Hematopoietic multipotent progenitor cell treated with erythropoietin and hydrocortisone succinate and interleukin-3 and kit ligand, for 4 days (in vitro differentiated cells): ENCODE measurements at places on chromosomes 12 and 14.

DNA sequence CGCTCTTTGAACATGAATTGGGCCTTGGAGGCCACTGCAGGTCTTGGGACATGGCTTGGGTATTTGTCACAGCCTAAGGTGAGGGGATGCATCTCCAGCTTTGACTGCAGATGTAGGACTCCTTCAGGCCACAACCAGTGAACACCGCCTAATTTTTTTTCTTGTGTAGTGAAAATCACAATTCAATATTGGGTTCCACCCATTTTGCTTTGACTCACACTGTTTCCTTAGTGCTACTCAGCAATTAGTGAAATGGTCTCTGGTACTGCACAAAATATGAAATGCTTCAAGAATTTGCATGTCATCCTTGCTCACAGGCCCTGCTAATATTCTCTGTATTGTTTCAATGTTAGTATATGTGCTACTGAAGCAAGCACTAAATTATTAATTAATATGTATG lies 12.5 kb downstream of the TMEM253 start:
- no peak for DNase-seq

GRCh38 chr14:76720382-76720813 lies 40.9 kb upstream of the VASH1 start:
- DNase-seq: no peak

GRCh38 chr14:34081101-34081575 lies 130.3 kb upstream of the EGLN3 start:
- DNase-seq: no peak

DNA sequence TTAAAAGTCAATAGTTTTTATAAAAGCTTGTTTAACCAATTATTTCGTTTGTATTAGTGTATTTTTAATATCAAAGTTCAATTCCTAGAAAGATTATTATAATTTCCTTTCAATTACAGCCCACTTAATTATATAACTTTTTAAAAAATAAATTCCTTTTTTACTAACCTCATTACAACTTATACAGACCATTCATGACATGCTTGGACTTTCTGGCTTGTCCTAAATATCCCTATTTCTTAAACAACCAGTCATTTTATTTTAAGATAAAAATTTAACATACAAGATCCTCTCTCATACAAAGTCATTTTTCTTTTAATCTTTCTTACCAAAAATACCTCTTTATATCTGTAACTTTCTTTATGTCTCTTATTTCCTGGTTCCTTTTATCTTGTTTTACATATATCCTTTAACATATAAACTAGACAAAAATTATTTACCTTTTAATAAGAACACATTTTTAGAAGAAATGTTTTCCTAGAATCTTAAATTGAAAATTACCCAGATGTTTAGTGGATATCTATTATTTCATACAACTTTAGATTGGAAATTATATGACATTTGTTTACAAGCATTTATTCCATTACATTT lies 10.4 kb upstream of the TMEM263 start:
- DNase-seq: peak; percentile 19

DNA sequence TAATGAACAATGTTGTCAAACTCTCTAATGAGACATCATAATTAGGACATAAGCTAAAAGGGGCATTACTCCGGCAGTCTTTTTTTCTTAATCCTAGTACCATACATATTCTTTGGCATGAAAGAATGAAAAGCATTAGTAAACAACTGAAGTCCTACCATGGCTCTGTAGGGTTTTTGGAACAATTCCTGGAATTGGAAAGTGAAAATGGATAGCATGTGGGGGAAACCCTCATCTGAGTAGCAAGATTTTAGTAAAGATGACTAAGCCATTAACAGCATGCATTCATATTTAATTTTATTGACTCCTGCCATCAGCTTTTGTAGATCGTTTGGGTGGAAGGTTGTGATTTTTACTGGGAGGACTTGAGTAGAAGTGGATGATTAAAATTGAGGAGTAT lies 216.2 kb upstream of the PDZRN4 start:
- DNase-seq: no peak

DNA sequence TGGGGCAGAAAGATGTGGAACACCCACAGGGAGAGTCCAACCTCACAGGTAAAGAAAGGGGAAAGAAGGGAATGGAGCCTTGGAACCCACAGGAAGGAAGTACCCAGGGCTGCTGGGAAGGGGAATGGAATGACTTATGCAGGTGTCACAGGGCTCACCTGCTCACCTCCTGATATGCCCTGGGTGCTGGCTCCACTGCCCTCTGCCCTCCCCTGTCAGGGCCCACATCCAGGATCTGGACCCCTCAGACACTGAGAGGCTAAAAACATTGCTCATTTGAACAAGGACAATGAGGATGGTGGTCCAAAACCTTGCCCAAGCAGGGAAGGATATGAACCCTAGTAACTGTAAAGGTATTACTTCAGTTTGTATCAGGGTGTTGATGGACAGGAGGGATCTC lies 19.3 kb downstream of the ZBTB39 start:
- DNase-seq: no peak

GRCh38 chr14:68386446-68386845 lies 406.4 kb downstream of the ZFP36L1 start:
- no peak for DNase-seq

GRCh38 chr14:70317091-70317968 lies 42.2 kb downstream of the COX16 start:
- no peak for DNase-seq

GRCh38 chr12:101854747-101855146 lies 22.6 kb upstream of the DRAM1 start:
- DNase-seq: peak; percentile 74

DNA sequence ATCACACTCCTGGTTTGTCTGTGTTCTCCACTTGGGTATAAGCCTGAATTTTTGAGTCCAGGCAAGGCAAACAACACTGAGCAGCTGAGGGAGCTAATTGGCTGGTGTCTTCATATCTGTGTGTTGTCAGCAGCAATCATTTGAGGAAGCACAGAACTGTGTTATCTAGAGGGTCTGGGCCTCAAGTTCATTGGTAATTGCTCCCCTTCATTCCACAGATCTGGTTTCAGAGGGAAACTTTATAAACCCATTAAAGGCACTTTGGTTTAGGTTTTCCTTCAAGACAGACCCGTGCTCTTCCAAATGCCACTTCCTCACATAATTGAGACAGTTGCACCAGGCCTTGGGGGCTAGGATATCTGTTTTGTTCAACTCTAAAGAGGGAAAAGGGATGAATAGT lies 5.6 kb downstream of the DACT1 start:
- DNase-seq: peak; percentile 18

GRCh38 chr14:21215879-21216251 lies 53.4 kb downstream of the HNRNPC start:
- no peak for DNase-seq

DNA sequence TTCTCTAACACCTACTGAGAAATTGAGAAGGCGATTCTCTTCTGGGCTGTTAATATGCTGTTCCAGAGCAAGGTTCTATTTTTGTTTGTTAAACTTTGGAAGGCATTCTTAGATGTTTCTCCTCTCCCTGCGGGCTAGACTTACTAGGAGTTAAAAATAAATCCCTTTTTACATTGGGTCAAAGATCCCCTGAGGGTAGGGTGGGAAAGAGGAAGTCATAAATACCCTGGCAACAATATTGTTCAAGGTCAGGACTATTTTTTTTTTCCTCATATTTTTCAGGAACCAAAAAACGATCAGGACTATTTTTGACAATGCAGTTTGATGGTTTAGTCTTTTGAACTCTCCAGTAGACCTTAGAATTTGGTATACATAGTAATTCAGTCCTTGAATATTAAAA lies 12.0 kb upstream of the SLC2A14 start:
- DNase-seq: no peak

- peak; percentile 48 for DNase-seq
These were observed 70.6 kb downstream of the IFT43 start for GRCh38 chr14:76056128-76056527.

DNA sequence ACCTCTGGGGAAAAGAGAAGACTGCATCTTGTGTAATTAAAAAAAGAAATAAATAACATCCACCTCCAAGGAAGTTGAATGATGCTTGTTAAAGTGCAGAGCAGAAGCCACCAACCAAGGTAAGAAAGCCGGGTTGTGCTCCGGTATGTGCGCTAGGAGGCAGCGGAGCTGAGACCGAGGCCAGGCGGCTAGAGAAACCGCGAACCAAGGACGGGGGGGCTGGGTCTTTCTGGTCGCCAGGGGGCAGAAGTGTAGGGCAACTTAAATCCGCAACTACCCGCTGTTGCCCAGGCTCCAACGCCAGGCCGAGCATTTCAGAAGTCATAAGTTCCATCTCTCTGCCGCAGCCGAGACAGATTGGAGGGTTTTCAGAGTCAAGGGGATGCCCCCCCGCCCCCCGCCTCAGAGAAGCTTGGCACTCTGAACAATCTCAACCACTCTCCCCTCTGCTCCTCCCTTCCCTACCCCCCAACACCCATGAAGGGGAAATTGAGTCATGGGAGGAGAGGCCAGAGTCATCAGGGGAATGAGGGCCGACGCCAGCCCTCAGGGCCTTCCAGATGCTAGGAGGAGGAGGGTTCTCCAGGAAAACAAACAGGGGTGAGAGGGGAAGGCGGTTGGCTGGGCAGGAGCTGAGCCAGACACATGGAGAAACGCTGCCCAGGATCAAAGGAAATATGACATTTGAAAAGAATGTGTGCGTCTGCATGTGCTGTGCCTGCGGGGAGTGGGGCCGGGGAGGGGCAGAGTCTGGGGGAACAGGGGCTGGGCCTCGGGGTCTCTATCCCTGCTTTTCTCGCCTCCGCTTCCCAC lies 2.2 kb upstream of the NFATC4 start:
- DNase-seq: peak; percentile 98

GRCh38 chr14:103279142-103280025 lies 54.7 kb upstream of the EIF5 start:
- DNase-seq: no peak

DNA sequence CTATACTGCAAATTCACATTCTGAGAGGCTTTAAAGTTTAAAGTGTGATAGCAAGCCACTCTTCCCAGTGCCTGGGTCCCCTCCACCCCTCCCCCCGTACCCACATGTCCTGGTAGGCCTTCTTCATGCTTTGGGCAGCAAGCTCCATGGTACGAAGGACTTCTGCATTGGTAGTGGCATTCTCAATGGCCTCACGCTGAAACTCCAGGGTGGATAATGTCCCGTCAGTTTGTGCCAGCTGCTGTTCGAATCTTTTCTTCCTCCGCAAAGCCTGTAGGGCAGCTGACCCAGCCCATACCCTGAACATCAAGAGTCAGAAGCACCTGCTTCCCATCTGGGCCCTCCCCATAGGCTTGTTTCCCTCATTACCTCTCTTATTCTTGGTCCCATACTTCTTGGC lies 2.0 kb downstream of the CHMP4A start:
- no peak for DNase-seq

DNA sequence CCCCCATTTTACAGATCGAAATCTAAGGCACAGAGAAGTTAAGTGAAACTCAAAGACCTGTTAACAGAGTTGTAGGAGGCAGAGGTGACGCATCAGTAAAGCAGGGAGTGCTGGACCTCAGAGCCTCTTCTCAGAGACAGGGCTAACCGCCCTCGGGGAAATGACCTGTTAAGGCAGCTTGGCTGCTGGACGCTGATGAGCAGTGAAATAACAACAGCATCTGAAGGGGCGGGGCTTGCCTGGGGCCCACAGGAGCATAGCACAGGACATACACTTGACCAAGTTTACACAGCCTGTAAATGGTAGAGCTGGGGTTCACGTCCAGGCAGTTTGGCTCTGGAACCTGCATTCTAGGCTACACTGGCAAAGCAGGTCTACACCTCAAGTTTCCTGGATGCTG lies 39.3 kb downstream of the LRTM2 start:
- DNase-seq: no peak

DNA sequence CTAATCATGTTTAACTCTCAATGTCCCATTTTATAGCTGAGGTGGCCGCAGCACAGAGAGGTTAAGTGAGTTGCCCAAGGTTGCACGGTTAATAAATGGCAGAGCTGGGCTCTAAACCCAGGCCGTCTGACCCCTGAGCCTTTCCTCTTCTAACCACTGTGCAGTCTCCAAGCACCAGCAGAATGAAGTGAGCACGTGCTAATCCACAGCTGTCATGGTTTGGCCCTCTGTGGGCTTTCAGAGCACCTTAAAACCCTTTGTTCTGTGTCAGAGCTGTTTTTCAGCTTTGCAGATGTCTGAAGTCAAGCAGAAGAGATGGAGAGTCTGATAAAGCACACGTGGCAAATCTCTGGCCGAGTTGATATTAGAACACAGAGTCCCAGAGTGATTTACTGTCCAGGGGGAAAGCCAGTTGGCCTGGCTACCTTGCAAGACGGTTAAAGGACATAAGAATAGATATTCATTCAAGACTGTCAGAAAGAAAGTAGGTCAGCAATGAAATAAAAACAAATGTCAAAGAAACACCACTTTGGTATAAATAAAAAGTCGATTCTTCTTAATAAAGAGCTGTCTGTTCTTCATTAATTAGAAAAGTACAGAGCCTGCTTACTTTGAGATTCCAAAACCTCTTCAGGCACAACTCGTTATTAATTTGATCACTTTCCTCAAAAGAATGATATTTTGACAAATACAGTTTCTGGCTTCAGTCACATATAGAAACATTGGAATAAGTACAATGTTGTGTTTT lies 107.3 kb downstream of the CRADD start:
- DNase-seq: peak; percentile 65

DNA sequence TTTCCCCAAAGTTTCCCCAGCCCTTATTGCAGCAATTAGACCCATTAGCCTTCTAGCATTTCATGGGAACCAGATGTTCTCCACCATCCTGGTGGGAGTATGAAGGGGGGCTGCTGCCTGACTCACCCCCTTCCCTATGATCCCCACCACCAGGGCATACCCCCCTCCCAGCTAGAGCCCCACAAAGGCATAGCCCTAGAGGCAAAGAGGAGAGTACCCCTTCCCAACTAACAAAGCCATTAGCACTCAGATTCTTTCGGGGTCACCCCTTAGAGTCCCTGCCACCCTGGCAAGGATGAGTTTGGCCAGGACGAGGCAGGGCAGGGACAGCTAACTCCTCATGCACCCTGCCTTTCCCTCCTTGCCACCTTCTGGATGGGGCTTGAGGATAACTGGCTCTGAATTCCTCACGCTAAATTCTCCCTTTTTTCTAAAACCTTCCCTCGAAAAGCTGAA lies 9.2 kb downstream of the RARG start:
- DNase-seq: no peak

GRCh38 chr12:68980476-68981212 lies 47.7 kb upstream of the CPM start:
- DNase-seq: no peak

DNA sequence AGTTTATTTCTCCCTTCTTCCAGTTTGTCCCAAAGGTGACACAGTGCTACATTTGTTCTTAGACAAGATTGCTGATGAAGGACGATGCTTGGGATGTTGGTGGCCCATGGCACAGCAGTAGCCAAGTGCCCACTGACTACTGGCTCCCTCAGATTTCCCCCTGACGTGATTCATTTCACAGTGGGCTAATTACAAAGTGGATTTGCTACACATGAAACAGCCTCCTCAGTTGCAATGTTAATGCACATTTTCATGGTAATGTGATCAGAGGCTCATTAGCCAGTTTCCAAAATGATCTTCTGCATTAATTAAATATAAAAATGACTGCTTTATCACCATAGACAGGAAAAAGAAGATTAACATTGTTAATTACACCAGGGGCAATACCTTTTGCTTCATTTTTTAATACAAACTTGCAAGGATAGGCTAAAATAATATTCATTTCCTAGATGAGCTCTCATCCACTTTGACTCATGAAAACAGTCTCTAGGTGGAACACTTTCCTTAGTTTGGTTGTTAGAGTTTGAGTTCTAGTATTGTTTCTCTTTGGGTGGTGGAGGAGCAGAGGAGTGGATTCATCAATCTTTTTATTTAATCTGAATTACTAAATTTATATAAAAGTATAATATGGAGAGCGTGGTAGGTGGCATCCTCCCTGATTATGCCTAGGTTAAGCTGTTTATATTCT lies 250.9 kb downstream of the PDZRN4 start:
- peak; percentile 7 for DNase-seq
